ENCODE measurements at places on chromosomes 2 and 18. TPM values are rescaled to one million over a fixed set of nuclear protein-coding genes. Genes with fewer than 3 reads are reported as not detected.

DNA sequence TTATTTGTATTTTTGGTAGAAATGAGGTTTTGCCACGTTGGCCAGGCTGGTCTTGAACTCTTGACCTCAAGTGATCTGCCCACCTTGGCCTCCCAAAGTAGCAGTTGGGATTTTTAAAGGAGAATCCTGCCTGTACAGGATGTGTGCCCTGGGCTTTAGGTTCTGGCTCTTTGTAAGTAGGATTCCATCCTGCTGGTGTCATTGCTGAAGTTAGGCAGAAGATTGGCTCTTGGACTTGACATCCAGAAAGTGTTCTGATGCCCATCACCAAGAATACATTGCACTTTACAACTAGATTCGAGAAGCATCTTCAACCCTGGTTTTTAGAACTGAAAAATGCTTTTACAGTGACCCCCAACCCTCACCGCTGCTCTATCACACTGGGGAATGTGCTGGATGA is 4.4 kb upstream of the TWIST2 start:
- no peaks in the 10 kb centered on the region for H3K36me3 ChIP-seq
- H3K4me3 ChIP-seq: no peak overlapping the region
- H3K27ac ChIP-seq: no peak overlapping the region
- peaks cover 19% of the 10 kb centered on the region for H3K27me3 ChIP-seq

DNA sequence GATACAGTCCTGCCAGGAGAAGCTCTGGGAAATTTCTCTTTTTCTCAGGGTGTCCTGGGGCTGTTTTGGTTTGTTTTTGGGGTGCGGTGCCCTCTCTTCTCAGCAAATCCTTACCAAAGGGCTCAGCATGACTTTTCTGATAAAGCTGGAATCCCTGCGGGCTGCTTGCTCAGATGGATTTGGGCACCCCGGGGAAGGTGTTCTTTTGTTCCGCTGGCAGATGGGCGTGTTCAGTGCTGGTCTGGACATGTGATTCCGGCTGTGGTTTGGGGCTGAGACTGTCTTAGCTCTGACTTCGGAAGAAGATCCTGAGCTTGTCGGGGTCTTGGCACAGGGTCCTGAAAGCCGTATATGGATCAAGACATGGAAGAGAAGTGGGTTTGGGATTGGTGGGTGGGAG is 134.2 kb upstream of the SPRED2 start:
- H3K27ac ChIP-seq: no peak overlapping the region
- no peak for DNase-seq
- no peaks in the 10 kb centered on the region for H3K4me1 ChIP-seq
- no peaks in the 10 kb centered on the region for H3K27me3 ChIP-seq
- no peak overlapping the region for H3K4me3 ChIP-seq

GRCh38 chr2:37020887-37021796 is 54.8 kb upstream of the STRN start:
- H3K27me3 ChIP-seq: no peaks in the 10 kb centered on the region
- no peaks in the 10 kb centered on the region for H3K4me1 ChIP-seq
- no peak overlapping the region for H3K27ac ChIP-seq
- no peak for DNase-seq
- peaks cover 5% of the 10 kb centered on the region for H3K36me3 ChIP-seq

DNA sequence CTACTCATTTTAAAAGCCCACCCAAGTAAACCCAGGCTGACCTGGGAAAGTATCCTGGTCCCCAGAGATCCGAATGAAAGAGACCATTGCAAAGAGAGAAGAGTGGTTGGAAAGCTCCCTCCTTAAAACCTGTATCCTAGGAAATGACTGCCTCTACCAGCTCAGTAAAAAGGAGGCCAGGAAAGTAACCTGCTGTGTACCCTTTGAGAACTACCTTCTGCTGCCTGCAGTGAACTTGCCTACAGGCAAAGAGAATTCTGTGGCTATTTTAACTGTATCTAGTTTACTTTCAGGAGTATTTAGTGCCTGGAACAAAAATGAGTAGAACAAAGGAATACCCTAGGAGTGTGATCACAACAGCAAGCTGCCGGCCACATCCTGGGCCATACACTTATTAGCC is 641.7 kb upstream of the NRXN1 start:
- no peak overlapping the region for H3K27ac ChIP-seq
- no peaks in the 10 kb centered on the region for H3K27me3 ChIP-seq
- DNase-seq: no peak
- no peak overlapping the region for H3K4me3 ChIP-seq
- H3K4me1 ChIP-seq: no peaks in the 10 kb centered on the region

- no peak overlapping the region for H3K27ac ChIP-seq
- no peaks in the 10 kb centered on the region for H3K4me1 ChIP-seq
- H3K36me3 ChIP-seq: no peaks in the 10 kb centered on the region
- no peak for DNase-seq
Observed at GRCh38 chr18:28757466-28758008, 580.6 kb upstream of the CDH2 start.

DNA sequence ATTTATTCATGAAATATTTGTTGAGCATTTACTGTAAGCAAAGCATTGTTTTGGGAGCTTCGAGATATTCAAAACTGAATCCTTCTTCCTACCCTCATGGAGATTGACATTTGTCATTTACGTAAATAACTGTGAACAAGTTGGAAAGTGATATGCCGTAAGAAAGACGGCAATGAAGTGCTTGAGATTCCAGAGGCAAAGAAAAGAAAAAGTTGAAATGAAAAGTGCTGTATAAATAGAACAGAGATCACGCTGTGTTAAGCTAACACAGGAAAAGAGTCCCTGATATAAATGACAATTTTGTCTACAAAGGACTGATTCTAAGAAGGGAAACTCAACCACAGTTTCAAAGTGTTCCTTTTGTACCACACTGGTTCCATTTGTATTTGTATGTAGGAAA is 1.8 kb downstream of the CHRNA1 start:
- no peak overlapping the region for H3K4me3 ChIP-seq
- no peak for DNase-seq
- no peaks in the 10 kb centered on the region for H3K4me1 ChIP-seq
- H3K27me3 ChIP-seq: no peaks in the 10 kb centered on the region
- H3K27ac ChIP-seq: no peak overlapping the region

DNA sequence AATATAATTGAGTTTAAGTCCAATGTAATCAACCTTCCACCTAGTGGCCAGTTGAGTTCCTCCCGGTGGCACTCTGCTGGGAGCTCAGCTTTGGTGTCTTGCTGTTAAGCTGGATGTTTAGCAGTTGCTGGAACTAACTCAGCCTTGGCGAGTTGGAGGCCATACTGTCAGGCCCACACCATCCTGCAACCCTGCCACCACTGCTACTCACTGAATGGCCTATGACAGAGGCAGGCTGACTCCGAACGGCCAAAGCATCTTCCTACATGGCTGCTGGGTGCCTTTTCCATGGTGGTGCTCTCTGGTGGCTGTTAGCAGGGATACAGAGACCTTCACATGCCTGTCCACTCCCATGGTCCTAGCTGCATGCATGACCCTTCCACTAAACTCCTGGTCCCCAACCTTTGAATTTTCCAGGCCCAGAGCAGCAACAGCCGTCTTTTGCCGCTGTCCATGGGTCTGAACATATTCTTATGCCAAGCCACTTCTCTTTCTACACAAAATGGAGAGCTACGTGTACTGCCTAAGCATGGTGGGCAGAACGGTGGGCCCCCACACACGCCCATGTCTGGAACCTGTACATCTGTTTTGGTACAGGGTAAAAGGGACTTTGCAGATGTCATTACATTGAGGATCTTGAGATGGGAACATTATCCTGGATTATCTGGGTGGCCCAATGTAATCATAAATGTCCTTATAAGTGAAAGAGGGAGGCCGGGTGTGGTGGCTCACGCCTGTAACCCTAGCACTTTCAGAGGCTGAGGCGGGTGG is 15.0 kb upstream of the TRAF3IP1 start:
- no peak overlapping the region for H3K27ac ChIP-seq
- peaks cover 31% of the 10 kb centered on the region for H3K4me1 ChIP-seq
- no peaks in the 10 kb centered on the region for H3K36me3 ChIP-seq
- DNase-seq: no peak
- H3K27me3 ChIP-seq: no peaks in the 10 kb centered on the region

DNA sequence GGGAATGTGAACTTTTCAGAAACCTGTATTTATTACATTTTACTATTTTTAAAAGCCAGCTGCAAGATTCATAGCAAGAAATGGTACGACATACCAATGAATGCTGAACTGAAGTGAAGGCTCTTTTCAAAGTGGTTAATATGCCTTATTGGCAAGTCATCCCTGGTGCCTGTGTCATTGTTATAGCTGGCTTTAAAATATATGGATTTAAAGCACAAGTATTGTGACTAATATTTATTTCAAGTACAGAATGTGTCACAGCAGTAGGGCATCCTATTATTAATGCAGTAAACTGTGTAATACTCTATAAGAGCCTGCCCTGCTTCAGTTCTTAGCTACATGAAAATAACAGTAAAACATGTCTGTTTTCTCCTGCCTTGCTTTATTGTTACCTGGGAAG is 10.8 kb downstream of the TSHZ1 start:
- H3K27me3 ChIP-seq: no peaks in the 10 kb centered on the region
- H3K4me1 ChIP-seq: peaks cover 46% of the 10 kb centered on the region
- no peak for DNase-seq
- no peaks in the 10 kb centered on the region for H3K36me3 ChIP-seq
- H3K4me3 ChIP-seq: no peak overlapping the region
- H3K27ac ChIP-seq: no peak overlapping the region

DNA sequence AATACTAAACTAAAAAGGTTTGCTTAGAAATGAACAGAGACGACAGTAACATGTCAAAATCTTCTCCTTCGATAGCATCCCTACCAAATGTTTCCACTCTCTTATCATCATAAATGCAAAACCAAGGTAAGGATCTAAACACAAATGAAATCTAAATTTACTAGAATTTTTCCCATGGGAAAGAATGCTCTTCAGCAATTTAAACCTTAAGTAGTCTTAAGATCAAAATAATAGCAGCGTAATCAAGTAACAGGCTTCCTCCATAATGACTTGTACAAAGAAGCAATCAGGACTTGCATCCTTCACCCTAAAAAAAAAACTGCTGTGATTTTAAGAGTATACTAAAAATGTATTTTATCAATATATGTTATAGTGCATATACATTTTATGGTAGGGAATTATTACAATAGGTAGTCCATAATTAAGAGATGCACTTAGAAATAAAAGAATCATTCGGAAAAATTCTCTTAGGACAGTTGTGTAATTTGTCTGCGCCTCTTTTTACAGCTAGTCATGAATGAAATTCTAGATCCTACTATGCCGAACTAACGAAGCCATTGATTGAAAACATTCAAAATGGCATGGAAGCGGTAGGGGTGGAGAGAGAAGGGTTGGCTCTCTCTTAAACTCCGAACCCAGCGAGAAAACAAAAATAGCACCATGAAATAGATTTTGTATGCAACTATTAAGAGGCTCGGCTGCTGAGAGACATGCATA is 1.3 kb downstream of the PGAP1 start:
- peaks cover 11% of the 10 kb centered on the region for H3K4me1 ChIP-seq
- H3K27ac ChIP-seq: no peak overlapping the region
- H3K27me3 ChIP-seq: no peaks in the 10 kb centered on the region
- H3K4me3 ChIP-seq: peak overlapping the region; percentile 16

- no peaks in the 10 kb centered on the region for H3K27me3 ChIP-seq
- H3K4me3 ChIP-seq: peak within 1 kb of the TSS; percentile 64
- peaks cover 37% of the 10 kb centered on the region for H3K4me1 ChIP-seq
- no peaks in the 10 kb centered on the region for H3K36me3 ChIP-seq
- DNase-seq: peak; percentile 64
Observed at GRCh38 chr2:144519934-144520731, at the start of gene ZEB2. TSS of gene ZEB2 (minus strand) at chr2:144520119. CDS start at chr2:144517350, 2,769 bp downstream.

Gene SPATA3
- total RNA-seq: not detected

Gene COLEC11
- 31.0 TPM for total RNA-seq

Gene MFSD2B
- total RNA-seq: 0.08 TPM

Gene C1QL2
- not detected for total RNA-seq

Gene GPR75
- 5.4 TPM for total RNA-seq

Gene HOXD12
- not detected for total RNA-seq

All from liver (tissue), 10 donors.